ENCODE measurements at places on chromosomes 16 and 17. TPM values are rescaled to one million over a fixed set of nuclear protein-coding genes. Genes with fewer than 3 reads are reported as not detected.

Gene C16orf92
- not detected for total RNA-seq

Gene ATP6V0A1
- total RNA-seq, result 5.6 TPM

Gene ZSCAN10
- not detected for total RNA-seq

Gene GRIN2A
- not detected for total RNA-seq

DNA sequence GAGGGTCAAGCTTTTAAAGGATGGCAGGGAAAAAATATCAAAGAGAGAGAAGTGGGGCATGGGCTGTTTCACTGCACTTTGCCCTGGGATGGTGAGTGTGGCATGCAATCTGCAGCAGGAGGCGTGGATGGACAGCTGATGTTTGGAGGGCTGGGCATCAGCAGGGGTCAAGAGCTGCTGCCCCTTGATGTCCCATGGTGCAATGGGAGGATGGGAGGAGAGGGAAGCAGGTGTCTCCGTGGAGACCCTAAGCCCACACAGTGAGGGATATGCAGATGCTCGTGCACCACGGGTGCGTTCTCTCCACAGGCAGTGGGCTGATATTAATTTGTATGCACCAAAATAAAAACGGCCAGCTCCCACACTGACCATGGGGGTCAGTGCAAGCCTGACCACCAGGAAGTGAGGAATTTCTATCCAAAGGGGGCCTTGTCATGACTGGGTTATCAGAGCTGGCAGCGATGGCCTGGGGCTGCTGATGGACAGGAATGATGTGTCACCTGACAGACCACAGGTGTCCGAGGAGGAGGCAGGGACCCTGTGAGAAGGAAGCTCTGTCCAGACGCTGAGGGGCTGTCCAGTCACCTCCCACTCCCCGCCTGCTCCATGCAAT lies 183.6 kb downstream of the IRF8 start:
- H3K4me1 ChIP-seq, result no peaks in the 10 kb centered on the region
- H3K27ac ChIP-seq, result no peak overlapping the region
- no peak overlapping the region for H3K4me3 ChIP-seq
- H3K27me3 ChIP-seq, result peaks cover 10% of the 10 kb centered on the region
- H3K36me3 ChIP-seq, result no peaks in the 10 kb centered on the region

GRCh38 chr17:43916385-43916784 lies 9.0 kb upstream of the MPP2 start:
- H3K27me3 ChIP-seq, result no peaks in the 10 kb centered on the region
- H3K36me3 ChIP-seq, result peaks cover 2% of the 10 kb centered on the region
- peaks cover 9% of the 10 kb centered on the region for H3K4me1 ChIP-seq
- H3K4me3 ChIP-seq, result no peak overlapping the region
- H3K27ac ChIP-seq, result no peak overlapping the region

DNA sequence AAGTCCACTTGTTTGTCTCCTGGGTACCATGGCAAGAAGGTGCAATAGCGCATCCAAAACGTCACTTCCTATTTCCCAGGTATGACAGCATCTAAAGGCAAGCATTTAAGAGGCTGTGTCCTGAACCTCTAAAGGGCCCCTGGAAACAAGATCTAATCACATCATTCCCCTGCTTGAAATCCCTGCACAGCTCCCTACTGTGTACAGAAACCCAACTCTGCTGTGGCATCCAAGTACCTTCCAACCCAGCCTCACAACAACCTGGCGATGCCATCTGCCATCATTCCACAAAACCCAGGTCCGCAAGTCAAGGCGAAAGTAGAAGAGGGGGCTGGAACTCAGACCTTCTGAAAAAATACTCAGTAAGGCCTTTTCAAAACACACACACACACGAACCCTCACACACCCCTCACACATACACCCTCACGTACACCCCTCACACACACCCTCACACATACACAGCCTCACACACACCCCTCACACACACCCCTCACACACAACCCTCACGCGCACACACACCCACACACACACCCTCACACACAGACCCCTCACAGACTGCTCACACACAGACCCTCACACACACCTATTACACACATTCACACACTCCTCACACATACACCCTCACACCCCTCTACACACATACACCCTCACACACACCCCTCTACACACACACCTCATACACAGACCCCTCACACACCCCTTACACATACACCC lies 24.5 kb downstream of the C17orf67 start:
- no peaks in the 10 kb centered on the region for H3K27me3 ChIP-seq
- H3K4me3 ChIP-seq, result no peak overlapping the region
- no peak for DNase-seq
- no peak overlapping the region for H3K27ac ChIP-seq
- no peaks in the 10 kb centered on the region for H3K36me3 ChIP-seq

DNA sequence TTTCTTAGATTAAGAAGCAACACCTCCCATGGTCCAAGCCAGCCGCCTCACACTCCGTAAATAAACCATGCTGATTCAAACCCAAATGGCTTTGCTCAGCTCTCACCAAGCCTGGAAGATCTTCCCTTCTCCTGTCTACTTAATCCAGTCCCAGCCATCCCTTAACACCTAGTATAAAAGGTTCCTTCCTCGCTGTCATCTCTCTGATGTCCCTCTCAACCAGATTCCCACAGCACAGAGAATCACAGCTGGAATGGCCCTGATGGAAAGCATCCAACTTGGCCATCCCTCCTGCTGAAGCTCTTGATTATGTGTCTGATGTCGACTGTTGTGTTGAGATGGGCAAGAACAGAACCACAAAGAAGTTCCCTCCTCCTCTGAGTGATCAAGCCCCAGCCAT lies 50.6 kb upstream of the ADCY9 start:
- no peaks in the 10 kb centered on the region for H3K4me1 ChIP-seq
- H3K36me3 ChIP-seq, result no peaks in the 10 kb centered on the region
- H3K27me3 ChIP-seq, result no peaks in the 10 kb centered on the region
- no peak overlapping the region for H3K27ac ChIP-seq

DNA sequence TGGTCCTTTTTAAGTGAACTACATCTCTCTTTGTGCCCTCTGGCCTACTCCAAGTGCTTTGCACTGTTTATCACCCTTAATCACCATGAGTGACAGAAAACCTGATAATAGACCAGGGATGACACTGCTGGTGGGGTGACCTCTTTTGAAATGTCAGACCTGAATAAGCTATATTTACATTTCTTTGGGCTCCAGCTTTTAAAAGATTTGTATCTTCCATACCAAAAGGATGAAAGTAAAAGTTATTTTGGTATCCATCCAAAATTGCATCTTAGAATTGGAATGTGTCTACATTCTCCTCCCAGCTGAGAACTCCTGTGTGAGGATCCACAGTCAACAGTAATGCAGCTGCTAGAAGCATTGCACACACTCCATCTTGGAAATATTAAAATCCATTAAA lies 370.0 kb downstream of the CDH11 start:
- H3K36me3 ChIP-seq, result no peaks in the 10 kb centered on the region
- H3K4me3 ChIP-seq, result no peak overlapping the region
- H3K27me3 ChIP-seq, result no peaks in the 10 kb centered on the region
- H3K27ac ChIP-seq, result no peak overlapping the region

- H3K27ac ChIP-seq, result no peak overlapping the region
- H3K36me3 ChIP-seq, result no peaks in the 10 kb centered on the region
- DNase-seq, result no peak
- H3K4me3 ChIP-seq, result no peak overlapping the region
Measured at GRCh38 chr17:76369804-76370203, 14.6 kb upstream of the SPHK1 start.

GRCh38 chr16:67349172-67349571 lies 22.6 kb downstream of the LRRC36 start:
- H3K27me3 ChIP-seq, result no peaks in the 10 kb centered on the region
- H3K27ac ChIP-seq, result no peak overlapping the region
- H3K36me3 ChIP-seq, result no peaks in the 10 kb centered on the region
- DNase-seq, result no peak
- H3K4me1 ChIP-seq, result no peaks in the 10 kb centered on the region
- no peak overlapping the region for H3K4me3 ChIP-seq

DNA sequence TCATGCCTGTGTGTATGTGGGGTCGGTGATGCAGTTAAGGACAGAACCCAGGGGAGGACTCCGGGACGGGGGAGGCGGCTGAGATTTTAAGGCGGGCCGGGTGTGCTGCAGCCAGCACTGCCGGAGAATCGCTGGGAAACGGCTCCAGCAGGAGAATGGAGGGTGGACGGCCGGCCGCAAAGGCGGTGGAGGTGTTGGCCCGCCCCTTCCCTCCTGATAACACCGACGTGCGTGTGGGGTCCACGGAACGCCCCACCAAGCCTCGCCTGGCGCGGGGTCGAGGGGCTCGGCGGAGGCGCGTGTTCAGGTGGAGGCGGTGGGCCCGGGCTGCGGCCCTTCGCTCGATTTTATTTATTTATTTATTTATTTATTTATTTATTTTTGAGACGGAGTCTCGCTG lies 633 bp downstream of the ZNF843 start:
- no peak overlapping the region for H3K27ac ChIP-seq
- peak overlapping the region; percentile 65 for H3K4me3 ChIP-seq
- no peak for DNase-seq
- H3K4me1 ChIP-seq, result peaks cover 17% of the 10 kb centered on the region
- H3K27me3 ChIP-seq, result peaks cover 3% of the 10 kb centered on the region
- no peaks in the 10 kb centered on the region for H3K36me3 ChIP-seq

- H3K4me3 ChIP-seq, result no peak overlapping the region
- peaks cover 13% of the 10 kb centered on the region for H3K4me1 ChIP-seq
- no peaks in the 10 kb centered on the region for H3K27me3 ChIP-seq
- DNase-seq, result no peak
Measured at GRCh38 chr16:75590920-75591843, 25.0 kb downstream of the GABARAPL2 start.

- peaks cover 17% of the 10 kb centered on the region for H3K36me3 ChIP-seq
- no peak overlapping the region for H3K27ac ChIP-seq
- no peak overlapping the region for H3K4me3 ChIP-seq
- DNase-seq, result no peak
Measured at GRCh38 chr16:57194512-57194911, 8.4 kb downstream of the RSPRY1 start.

- DNase-seq, result no peak
- no peak overlapping the region for H3K4me3 ChIP-seq
- H3K4me1 ChIP-seq, result peaks cover 37% of the 10 kb centered on the region
- H3K27me3 ChIP-seq, result no peaks in the 10 kb centered on the region
Measured at GRCh38 chr17:42530952-42531454, 5.0 kb upstream of the NAGLU start.
